Spinal cord (tissue), 10 donors: ENCODE measurements at places on chromosomes 6 and 20. TPM values are rescaled to one million over a fixed set of nuclear protein-coding genes. Genes with fewer than 3 reads are reported as not detected.

C6orf15 gene
- not detected for total RNA-seq

IMPG1 gene
- total RNA-seq, result 0.11 TPM

AIF1 gene
- 35.5 TPM for total RNA-seq

SPATS1 gene
- total RNA-seq, result 0.88 TPM

HSD17B8 gene
- total RNA-seq, result 24.8 TPM

PLA2G7 gene
- 5.4 TPM for total RNA-seq

SLC17A2 gene
- not detected for total RNA-seq

ADGRB3 gene
- 99.7 TPM for total RNA-seq

ZNF341 gene
- 2.7 TPM for total RNA-seq

DYNLRB1 gene
- total RNA-seq, result 153 TPM

FERMT1 gene
- 5.4 TPM for total RNA-seq

GPX5 gene
- total RNA-seq, result not detected

PRDM1 gene
- total RNA-seq, result 6.6 TPM

MOXD1 gene
- 12.5 TPM for total RNA-seq

SLC24A3 gene
- 17.5 TPM for total RNA-seq

STX7 gene
- total RNA-seq, result 54.1 TPM

PLCB1 gene
- 98.3 TPM for total RNA-seq

CCR6 gene
- total RNA-seq, result 0.17 TPM

BPI gene
- 11.5 TPM for total RNA-seq
